ENCODE measurements at places on chromosomes 16 and 17.

- no peak for DNase-seq
Observed at GRCh38 chr17:37744961-37745800, at the start of gene HNF1B. HNF1B (minus strand) TSS chr17:37745059; CDS start chr17:37744884, 175 bp downstream.

DNA sequence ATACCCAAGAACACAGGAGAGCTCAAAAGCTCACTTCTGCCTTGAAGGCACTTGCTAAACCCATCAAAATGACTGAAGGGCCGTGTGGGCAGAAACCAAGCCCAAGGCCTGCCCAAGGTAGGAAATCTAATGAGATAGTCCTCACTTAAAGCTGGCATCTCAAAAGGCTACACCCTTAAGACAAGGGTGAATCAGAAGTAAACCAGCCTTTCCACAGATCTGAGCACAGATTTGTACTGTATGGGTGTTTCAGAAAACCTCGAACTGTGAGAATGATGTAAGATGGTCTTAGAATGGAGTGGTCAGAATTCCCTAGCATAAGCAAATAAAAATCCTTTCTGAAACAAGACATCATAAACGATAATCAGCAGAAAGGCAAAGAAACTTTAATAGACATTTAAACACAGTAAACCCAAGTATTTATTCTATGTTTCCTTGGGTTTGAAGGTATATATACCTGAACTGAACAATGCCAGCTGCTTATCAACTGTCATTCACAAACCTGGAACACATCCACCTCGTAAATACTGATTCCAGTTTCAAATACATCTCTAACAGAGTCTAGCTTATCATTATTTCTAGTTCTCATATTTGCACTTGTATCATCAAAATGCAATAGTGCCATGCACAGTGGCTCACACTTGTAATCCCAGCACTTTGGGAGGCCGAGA is 37.8 kb downstream of the GLG1 start:
- no peak for DNase-seq

DNA sequence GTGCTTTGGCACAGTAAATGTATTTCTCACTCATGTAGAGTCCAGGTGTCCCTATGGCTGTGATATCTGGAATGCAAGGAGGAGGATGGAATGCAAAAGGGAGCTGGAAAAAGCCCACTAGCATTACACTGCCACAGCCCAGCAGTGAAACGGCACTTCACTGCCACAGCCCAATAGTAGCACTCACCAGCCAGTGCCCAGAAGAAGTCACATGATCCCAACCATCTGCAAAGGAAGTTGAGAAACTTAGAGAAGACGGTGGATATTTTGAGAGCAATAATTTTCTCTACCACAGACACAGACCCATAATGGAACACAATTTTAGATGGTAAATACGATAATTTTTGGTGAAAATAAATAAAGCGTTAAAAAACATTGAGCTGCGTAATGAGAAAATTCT is 51.8 kb downstream of the C16orf82 start:
- DNase-seq, result no peak

- no peak for DNase-seq
Observed at GRCh38 chr16:51953286-51953985, 593.5 kb downstream of the TOX3 start.

GRCh38 chr17:82332669-82333278 is 792 bp downstream of the SECTM1 start:
- DNase-seq, result no peak
